ENCODE measurements at places on chromosomes 3 and 15. TPM values are rescaled to one million over a fixed set of nuclear protein-coding genes. Genes with fewer than 3 reads are reported as not detected.

Gene SLC2A2
- total RNA-seq = not detected

Gene SAMD7
- not detected for total RNA-seq

Gene PTH1R
- not detected for total RNA-seq

Gene TBC1D5
- 51.7 TPM for total RNA-seq

DNA sequence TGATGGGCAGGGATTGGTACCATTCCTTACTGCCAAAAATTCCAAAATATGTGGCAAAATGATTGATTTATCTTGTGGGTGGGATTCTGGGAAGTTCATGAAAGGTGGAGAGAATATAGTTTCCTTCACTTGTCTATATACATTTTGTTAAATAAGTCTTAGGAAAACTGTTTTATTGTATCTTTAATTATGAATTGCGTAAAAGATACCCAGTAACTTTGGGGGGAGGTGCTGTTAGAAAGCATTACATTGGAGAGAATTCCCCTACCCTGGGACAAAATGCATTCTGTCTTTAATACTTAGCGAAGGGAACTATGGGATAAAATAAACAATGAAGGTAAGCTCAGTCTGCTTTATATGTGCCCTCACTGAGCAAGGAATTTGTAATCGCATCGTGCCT lies 4.6 kb downstream of the SETD5 start:
- peaks cover 42% of the 10 kb centered on the region for H3K4me1 ChIP-seq
- H3K27me3 ChIP-seq = no peaks in the 10 kb centered on the region
- no peak overlapping the region for H3K27ac ChIP-seq
- DNase-seq = no peak
- H3K4me3 ChIP-seq = no peak overlapping the region

GRCh38 chr3:99957151-99957796 lies 139.6 kb downstream of the CMSS1 start:
- H3K36me3 ChIP-seq = no peaks in the 10 kb centered on the region
- H3K4me3 ChIP-seq = no peak overlapping the region
- H3K4me1 ChIP-seq = no peaks in the 10 kb centered on the region
- H3K27ac ChIP-seq = no peak overlapping the region

DNA sequence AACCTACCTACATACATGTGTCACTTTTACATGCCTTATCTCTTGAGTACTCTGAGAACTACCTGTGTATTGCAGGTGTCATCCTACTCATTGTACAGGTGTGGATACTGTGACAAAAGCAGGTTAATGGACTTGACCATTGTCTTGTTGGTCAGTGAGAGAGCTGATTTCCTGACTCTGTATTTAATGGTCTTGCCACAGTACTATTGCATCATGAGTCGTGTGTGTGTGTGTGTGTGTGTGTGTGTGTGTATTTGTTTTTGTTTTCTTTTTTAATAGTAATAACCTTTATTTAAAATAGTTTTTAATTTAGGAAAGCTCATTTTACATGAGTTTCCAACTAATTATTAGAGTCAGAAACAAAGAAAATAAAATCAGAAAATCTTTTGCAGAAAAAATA lies 7.7 kb downstream of the SELENOT start:
- no peaks in the 10 kb centered on the region for H3K27me3 ChIP-seq
- no peak overlapping the region for H3K4me3 ChIP-seq
- H3K36me3 ChIP-seq = peaks cover 14% of the 10 kb centered on the region
- DNase-seq = no peak
- peaks cover 44% of the 10 kb centered on the region for H3K4me1 ChIP-seq

- no peaks in the 10 kb centered on the region for H3K27me3 ChIP-seq
- no peaks in the 10 kb centered on the region for H3K36me3 ChIP-seq
- no peaks in the 10 kb centered on the region for H3K4me1 ChIP-seq
- DNase-seq = no peak
Measured at GRCh38 chr3:142888481-142889211, at the start of gene PCOLCE2. TSS of gene PCOLCE2 (minus strand) at chr3:142889083. CDS start at chr3:142888896, 187 bp downstream.

GRCh38 chr3:111998636-111999483 lies at the start of gene TAGLN3:
TSS of gene TAGLN3 (plus strand) at chr3:111998922. CDS start at chr3:111999423, 501 bp downstream.
- peaks cover 22% of the 10 kb centered on the region for H3K4me1 ChIP-seq
- no peaks in the 10 kb centered on the region for H3K27me3 ChIP-seq
- DNase-seq = peak; percentile 22
- no peaks in the 10 kb centered on the region for H3K36me3 ChIP-seq
- H3K4me3 ChIP-seq = peak within 1 kb of the TSS; percentile 49

- no peak overlapping the region for H3K27ac ChIP-seq
- H3K4me3 ChIP-seq = no peak overlapping the region
- no peak for DNase-seq
Measured at GRCh38 chr3:45962033-45962432, 18.8 kb downstream of the CXCR6 start.

- no peak overlapping the region for H3K27ac ChIP-seq
- DNase-seq = no peak
- H3K36me3 ChIP-seq = no peaks in the 10 kb centered on the region
- H3K4me3 ChIP-seq = no peak overlapping the region
- no peaks in the 10 kb centered on the region for H3K27me3 ChIP-seq
Measured at GRCh38 chr3:191238321-191238817, 39.3 kb downstream of the OSTN start.

- H3K27me3 ChIP-seq = peaks cover 4% of the 10 kb centered on the region
- H3K27ac ChIP-seq = no peak overlapping the region
- no peak for DNase-seq
- peak overlapping the region; percentile 25 for H3K4me3 ChIP-seq
- H3K4me1 ChIP-seq = no peaks in the 10 kb centered on the region
- H3K36me3 ChIP-seq = no peaks in the 10 kb centered on the region
Measured at GRCh38 chr3:171028779-171029232, 2.3 kb upstream of the SLC2A2 start.

DNA sequence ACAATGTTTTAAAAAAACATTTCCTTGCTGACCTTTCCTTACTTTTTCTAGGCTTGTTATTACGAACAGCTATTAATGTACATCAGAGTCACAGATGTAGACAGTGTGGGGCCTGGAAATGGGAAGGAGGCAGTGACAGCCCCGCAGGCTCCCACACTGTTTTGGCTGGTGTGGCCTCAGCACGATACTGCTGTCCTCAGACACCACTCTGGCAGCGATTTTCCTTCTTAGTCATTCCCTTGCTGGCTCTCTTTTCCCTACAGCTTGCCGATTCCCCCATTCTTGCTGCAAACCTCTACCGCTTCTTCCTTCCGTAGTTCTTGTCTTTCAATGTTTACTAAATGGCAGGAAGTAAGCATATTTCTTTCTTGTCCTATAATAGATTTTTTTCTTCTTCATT lies 113.1 kb downstream of the ABI3BP start:
- no peak for DNase-seq
- no peak overlapping the region for H3K4me3 ChIP-seq
- H3K36me3 ChIP-seq = no peaks in the 10 kb centered on the region
- no peak overlapping the region for H3K27ac ChIP-seq
- H3K27me3 ChIP-seq = no peaks in the 10 kb centered on the region

GRCh38 chr3:64291956-64292355 lies 66.7 kb upstream of the PRICKLE2 start:
- H3K27ac ChIP-seq = no peak overlapping the region
- no peak overlapping the region for H3K4me3 ChIP-seq
- no peaks in the 10 kb centered on the region for H3K4me1 ChIP-seq
- DNase-seq = no peak
- H3K27me3 ChIP-seq = no peaks in the 10 kb centered on the region

DNA sequence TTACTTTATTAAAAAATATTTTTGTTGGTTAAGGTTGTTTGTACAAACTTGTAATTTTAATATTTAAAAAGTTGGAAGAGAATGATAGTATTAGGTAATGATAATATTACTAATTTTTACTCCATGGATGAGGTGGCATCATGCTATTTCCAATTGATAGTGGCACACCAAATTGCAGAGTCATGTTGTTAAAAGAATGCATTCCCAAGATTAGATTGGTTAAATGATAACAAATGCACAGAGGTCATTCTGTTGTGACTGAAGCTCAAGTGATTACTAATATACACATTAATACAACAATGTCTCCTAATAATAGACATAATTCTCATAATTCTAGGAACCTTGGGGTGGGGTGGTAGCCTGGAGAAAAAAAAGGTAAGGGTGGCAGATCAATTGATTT lies 73.2 kb upstream of the ZBED2 start:
- no peaks in the 10 kb centered on the region for H3K27me3 ChIP-seq
- DNase-seq = no peak
- H3K36me3 ChIP-seq = no peaks in the 10 kb centered on the region
- H3K4me3 ChIP-seq = no peak overlapping the region

DNA sequence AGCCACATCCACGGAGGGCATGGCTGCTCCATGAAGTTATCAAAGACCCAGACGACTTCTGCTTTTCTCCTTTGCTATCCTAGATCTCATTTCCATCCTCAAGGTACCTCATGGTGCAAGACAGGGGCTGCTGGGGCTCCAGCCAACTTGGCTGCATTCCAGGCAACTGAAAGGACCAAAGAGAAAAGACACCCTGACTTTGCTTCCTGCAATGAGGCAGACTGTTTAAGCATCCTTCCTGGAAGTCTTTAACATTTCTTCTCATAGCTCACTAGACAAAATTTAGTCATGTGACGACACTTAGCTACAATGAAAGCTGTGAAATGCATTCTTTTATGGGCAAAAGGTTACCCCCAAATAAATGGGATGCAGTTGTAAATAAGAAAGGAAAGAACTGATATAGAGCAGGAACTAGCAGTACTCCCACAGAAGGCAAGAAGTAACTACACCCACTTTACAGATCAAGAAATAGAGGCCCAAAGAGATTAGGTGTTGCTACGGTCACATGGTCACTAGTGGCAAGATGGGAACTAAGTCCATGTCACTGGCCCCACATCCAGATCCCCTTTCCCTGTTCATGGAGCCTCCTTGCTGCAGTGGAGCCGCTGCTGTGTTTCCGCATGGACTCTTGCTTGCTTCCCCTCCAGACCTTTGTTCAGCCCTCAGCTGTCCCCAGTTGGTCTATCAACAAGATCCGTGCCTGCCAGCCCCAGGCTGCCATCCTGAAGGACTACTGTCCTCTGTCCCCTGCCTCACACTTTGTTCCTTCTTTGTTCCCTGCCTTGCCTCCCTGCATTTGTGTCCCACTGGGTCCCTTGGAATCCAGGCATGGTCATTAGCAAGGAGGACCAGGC lies 107.0 kb downstream of the XXYLT1 start:
- H3K27me3 ChIP-seq = no peaks in the 10 kb centered on the region
- no peaks in the 10 kb centered on the region for H3K36me3 ChIP-seq
- no peak for DNase-seq
- no peaks in the 10 kb centered on the region for H3K4me1 ChIP-seq

- no peak overlapping the region for H3K4me3 ChIP-seq
- no peak for DNase-seq
- H3K4me1 ChIP-seq = peaks cover 19% of the 10 kb centered on the region
- H3K27ac ChIP-seq = no peak overlapping the region
- no peaks in the 10 kb centered on the region for H3K27me3 ChIP-seq
- H3K36me3 ChIP-seq = no peaks in the 10 kb centered on the region
Measured at GRCh38 chr15:55270291-55270690, 19.3 kb downstream of the RAB27A start.

DNA sequence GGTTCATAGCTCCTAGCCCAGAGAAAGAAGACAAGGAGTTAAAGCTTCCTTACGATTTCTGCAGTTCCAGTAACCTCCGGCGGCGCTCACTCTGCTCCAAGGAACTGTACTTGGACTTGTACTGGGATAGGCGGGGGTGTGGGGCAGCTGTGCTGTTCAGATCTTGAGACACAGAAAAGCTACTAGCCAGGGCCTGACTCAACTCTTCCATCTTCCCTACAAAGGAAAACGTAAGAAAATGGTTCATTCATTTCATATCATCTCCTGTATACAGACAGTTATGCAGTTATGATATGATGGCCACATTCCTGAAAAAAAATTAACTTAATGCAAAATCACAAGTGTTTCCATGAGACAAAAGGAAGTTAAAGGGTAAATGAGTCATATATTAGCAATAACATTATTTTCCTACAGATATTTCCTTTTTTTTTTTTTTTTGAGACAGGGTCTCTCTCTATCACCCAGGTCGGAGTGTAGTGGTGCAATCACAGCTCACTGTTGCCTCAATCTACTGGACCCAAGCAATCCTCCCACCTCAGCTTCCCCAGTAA lies 4.6 kb downstream of the SNUPN start:
- H3K4me3 ChIP-seq = no peak overlapping the region
- peaks cover 7% of the 10 kb centered on the region for H3K36me3 ChIP-seq
- no peaks in the 10 kb centered on the region for H3K27me3 ChIP-seq
- peaks cover 10% of the 10 kb centered on the region for H3K4me1 ChIP-seq
- DNase-seq = no peak
- H3K27ac ChIP-seq = peak overlapping the region; percentile 44

GRCh38 chr3:179671747-179672242 lies 19.0 kb downstream of the USP13 start:
- no peaks in the 10 kb centered on the region for H3K4me1 ChIP-seq
- H3K4me3 ChIP-seq = no peak overlapping the region
- H3K27ac ChIP-seq = no peak overlapping the region

DNA sequence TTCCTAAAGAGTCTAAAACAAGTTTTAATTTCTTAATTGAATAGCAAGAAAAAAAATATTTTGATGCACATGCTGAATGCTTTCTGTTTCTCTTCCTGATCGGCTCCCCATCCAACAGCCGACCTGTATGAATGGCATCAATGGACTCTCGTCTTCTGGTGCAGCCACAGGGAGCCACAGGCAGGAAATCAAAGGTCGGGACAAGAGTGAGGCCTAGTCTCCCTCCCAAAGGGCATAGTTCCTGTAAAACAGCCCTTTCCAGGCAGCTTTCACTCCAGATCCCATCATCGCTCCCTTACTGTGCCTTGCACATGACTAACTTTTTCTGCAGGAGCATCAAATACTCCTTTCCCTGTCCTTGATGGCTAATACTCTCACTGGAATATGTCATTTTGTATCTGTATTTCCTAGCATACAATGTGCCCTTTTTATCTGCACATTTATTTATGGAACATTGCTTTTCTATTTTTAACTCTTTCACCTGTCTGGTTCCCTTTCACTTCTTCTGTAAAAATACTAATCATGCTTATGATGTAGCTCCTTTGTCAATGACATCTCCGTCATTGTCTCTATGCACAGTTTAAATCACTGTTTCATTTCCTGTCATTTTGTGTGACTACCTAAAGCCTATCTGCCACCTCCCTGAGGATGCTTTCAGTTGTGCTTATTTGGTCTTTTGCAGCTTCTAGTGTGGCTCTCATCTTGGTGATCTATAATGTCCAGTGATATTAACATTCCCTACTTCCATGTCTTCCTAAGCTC lies 326.2 kb downstream of the CTNNB1 start:
- no peak overlapping the region for H3K4me3 ChIP-seq
- no peak overlapping the region for H3K27ac ChIP-seq
- H3K36me3 ChIP-seq = no peaks in the 10 kb centered on the region

GRCh38 chr3:52436500-52437149 lies 8.3 kb downstream of the SEMA3G start:
- H3K4me3 ChIP-seq = no peak overlapping the region
- no peak overlapping the region for H3K27ac ChIP-seq
- H3K4me1 ChIP-seq = no peaks in the 10 kb centered on the region

DNA sequence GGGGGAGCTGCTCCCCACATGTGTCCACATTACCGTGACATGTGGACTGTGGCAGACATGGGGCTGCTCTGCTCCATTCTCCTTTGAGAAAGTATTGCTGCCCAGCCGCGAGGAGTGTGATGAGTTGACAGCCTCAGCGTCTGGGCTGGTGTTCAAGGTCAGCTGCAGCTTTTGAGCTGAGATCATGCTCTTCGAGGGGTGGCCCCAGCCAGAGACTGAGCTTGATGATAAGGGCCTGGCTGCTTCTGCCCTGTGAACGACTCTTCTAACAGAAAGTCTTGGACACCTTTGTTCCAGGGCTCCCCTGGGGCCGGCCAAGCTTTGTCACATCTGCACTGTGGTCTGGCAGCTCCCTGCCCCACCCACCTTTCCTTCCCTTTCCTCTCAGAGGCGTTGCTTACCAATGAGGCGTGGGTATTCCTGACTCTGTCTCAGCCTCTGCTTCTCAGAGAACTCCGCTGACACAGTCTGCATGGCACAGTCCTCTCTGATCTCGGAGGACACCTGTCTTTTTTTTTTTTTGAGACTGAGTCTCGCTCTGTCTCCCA lies 86.6 kb downstream of the CHRD start:
- no peak overlapping the region for H3K4me3 ChIP-seq
- no peaks in the 10 kb centered on the region for H3K4me1 ChIP-seq
- DNase-seq = no peak
- H3K27me3 ChIP-seq = no peaks in the 10 kb centered on the region
- no peak overlapping the region for H3K27ac ChIP-seq
- no peaks in the 10 kb centered on the region for H3K36me3 ChIP-seq
